Femur (tissue), 1 donor: ENCODE measurements at places on chromosomes 11 and 22.

- no peak for DNase-seq
Observed at GRCh38 chr22:46320716-46321386, 14.7 kb upstream of the TRMU start.

GRCh38 chr11:71936825-71937224 lies 8.0 kb downstream of the RNF121 start:
- DNase-seq, result no peak

DNA sequence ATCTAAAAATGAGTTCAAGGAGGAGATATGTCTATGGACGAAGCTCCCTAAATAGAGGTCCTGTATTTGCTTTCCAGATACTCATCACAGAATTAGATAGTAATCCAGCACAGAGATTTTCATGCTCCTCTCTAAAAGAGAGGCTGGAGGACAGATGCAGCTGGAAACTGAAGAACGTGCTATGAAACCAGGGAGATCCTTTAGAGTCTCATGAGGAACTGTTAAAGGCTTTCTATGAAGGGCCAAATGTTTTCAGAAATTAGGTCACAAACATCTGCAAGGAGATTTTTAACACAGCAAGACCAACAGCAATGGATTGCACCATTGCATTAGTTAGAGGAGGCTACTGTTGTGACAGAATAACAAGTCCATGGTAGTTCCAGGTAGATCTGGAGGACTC lies 95.6 kb upstream of the ARHGAP20 start:
- no peak for DNase-seq

- DNase-seq, result no peak
Observed at GRCh38 chr22:45201678-45202332, 38.1 kb downstream of the NUP50 start.

DNA sequence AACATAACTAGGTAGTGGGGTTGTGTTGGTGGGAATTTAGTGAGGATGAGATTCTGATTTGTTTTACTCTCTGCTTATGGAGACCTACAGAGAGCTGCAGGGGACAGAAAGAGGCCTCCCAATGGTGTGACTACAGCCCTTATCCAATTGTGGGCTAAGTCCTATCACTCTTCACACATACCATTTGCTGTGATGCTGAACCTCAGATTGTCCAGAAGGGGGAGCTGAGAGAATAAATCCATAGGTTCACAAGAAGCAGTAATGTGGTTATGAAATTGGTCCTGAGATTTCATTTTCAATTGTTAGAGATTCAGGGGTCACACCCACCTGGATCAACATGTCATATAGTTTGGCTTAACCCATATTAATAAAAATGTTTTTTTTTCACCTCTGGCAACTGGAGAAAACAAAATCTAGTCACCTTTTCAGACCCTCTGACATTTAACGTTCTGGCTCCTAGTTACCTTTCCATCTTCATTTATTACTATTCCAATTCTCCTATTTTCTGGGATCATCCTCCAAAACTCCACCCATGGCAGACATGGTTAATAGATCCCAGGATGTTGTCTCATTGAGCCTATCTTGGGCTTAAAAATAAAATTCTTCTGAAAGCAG lies 53.3 kb upstream of the PTPN5 start:
- no peak for DNase-seq

GRCh38 chr11:45209891-45210699 lies 63.7 kb downstream of the PRDM11 start:
- DNase-seq, result peak; percentile 96

DNA sequence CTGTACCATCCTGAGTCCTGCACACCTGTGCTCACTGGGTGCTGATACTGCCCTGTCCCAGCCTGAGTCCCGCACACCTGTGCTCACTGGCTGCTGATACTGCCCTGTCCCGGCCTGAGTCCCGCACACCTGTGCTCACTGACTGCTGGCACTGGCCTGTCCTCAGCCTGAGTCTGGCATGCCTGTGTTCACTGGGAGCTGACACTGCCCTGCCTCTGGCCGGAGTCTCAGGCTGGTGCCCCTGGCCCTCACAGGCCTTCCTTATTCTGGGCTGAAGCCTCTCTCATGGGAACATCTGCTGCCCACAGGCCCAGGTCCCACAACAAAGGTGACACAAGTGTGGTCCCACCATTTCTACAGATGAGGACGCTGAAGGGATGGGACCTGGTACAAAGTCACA lies 115.1 kb downstream of the MPPED1 start:
- no peak for DNase-seq

GRCh38 chr11:88104408-88104807 lies 70.8 kb downstream of the RAB38 start:
- DNase-seq, result no peak

- no peak for DNase-seq
Observed at GRCh38 chr11:16968196-16968595, 46.0 kb downstream of the PLEKHA7 start.

DNA sequence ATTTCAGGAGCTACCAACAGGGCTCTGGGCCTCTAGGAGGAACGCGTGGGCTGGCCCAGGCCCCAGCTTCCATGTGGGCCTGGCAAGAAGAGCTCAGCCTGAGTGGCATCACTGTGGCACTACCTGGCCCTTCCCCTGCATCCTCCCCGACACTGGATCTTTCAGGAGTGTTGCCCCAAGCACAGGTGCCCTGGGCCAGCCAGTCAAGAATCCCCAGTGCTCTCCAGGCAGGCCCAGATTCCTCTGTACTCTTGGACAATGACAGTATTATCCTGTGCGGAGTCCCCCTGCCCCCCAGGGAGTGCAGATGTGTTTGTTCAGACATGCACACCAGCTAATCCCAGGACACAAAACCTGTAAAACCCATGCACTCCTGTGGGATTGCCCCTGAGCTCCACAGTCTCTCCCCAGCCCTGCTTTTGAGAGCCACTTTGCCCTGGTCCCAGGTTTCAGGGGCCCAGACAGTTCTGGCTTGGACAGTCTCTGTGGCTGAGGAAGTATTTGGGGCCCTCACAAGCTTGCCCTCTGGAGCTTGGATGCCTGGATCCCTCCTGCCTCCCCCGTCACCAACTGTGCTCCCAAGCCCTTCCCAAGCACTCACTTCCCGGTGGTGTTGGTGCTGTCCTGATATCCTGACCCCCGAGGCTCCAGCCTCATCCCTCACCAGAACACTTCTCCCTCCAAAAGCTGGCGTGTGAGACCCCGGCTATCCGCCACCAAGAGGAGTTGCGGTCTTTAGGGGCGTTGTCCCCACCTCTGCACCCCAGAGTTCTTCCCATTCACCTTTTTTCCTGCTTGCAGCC lies 39.9 kb downstream of the KCNC1 start:
- DNase-seq, result no peak

DNA sequence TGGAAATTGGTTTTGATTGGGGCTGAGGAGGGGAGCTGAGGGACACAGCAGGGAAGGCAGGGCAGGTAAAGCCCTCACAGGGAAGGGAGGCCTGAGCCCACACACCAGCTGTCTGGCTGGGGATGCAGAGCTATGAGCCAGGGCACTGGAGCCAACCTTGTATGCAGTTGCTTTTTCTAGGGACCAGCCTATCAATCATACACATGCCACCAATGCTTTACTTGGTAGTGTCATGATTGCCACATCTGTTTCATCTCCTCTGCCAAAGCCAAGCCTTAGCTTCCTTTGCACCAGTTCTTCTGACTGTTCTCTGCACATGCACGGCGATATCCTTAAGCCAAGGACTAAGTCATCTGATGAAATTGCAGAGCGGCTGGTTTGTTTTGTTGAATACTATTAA lies 207.1 kb upstream of the PLET1 start:
- no peak for DNase-seq

DNA sequence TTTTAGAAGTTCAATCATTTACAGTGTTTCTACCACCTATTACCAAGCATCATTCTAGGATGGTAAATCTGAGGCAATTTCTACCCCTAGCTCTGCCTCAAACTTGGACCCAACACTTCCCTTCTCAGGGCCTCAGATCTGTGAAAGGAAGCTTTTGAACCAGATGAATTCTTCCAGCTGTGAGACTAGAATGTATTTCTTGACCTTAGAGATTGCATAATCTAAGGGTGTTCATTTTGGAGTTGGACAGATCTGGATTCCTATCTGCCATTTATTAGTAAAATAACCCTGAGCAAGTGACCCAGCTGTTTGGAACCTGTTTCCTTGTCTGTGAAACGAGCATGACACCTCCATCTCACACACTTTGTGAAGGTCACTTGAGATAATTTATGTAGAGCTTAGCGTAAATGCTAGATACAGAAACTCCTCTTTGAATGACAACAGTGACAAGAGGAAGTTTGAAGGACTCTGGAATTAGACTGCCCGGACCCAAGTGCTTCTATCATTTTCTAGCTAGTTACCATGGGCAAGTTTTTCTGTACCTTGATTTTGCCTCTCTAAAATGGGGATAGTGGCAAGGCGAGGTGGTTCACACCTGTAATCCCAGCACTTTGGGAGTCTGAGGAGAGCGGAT lies 3.8 kb upstream of the INTS5 start:
- no peak for DNase-seq

DNA sequence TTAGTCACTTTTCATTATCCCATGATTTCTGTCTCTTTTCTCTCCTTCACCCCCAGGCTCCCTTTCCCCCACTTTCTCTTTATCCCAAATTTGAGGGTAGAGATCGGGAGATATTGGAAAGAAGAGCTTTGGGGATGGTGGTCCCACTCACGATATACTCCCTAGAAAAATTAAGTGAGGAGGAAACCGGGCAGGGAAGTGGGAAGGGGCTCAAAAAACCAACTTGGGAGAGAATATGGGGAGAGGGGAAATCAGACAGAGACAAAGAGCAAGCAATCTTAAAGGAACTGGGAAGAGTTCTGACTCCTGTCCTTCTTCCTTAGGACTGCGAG lies 941 bp upstream of the DCHS1 start:
- DNase-seq, result no peak

- DNase-seq, result no peak
Observed at GRCh38 chr11:73176145-73176873, 34.2 kb upstream of the FCHSD2 start.

- no peak for DNase-seq
Observed at GRCh38 chr22:33796494-33796893, 123.8 kb downstream of the LARGE1 start.

DNA sequence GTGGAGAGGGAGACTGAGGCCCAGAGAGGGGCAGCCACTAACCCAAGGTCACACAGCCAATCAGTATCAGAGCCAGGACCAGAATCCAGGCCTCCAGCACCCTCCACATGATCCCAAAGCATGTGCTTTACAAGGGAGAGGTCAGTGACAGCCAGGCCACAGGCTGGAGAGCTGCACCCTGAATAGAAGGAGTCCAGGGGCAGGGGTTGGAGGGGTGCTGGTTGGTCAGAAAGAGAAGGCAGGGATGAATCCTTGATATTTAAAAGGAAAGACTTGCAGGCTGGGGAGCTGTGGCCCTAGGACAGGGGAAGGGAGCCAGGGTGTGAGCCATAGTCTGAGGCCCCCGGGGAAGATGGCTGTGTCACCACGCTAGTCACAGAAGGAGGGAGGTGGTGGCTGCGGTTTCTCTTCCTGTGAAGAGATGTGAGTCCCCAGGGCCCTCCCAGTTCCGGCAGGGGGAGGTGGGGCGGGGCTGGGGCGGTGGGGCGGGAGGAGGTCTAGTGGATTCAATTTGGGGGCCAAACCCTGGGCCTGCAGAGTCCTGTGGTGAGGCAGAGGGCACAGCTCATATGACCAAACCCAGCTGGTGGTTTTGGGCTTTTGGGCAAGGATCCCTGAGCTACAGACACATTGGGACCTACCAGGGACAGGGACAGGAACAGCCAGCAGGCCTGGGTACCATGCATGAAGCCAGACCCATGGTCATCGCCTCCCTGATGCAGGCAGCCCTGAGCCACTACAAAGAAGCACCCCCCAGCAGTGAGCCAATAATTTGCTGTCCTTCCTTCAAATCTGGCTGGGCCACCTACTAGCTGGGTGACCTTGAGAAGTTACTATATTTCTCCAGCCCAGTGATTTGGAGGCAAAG lies 14.0 kb downstream of the RAC2 start:
- DNase-seq, result peak; percentile 61

DNA sequence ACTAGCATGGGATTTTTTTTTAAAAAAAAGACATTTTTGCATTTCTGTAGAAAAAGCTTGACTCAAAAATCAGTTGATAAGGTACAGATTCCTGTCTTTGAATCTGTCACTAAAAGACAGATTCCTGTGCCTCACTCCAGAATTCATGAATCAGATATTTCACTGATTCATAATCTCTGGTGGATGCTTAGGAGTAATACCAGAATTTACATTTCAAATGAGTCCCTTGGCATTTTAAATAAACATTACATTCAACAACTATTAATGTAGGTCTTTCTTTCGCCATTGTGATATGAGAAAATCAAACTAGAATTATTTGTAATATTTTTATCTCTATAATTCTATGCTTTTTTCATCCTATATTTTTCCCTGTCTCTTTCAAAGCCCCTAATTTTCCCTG lies 128.3 kb downstream of the APIP start:
- DNase-seq, result no peak

- DNase-seq, result no peak
Observed at GRCh38 chr22:27679693-27680488, 121.7 kb downstream of the MN1 start.

DNA sequence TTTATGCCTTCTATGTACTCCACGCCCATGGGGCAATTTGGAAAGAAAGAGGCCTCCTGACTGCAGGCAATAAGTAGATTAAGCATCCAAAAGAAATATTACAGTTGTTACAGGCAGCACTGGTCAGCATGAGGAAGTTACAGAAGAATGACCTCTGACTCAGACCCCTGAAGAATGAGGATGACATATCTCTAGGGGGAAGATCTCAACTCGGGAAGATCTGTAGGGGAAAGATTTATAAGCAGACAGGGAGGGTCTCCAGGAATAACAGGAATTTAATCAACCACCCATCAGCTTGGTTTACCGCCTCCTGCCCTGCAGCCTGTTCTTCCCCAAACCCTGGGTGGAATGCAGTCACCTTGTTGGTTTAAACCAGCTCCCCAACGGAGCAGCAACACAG lies 58.0 kb downstream of the RCN1 start:
- no peak for DNase-seq

- peak; percentile 50 for DNase-seq
Observed at GRCh38 chr11:15967166-15967565, 389.2 kb downstream of the SOX6 start.

DNA sequence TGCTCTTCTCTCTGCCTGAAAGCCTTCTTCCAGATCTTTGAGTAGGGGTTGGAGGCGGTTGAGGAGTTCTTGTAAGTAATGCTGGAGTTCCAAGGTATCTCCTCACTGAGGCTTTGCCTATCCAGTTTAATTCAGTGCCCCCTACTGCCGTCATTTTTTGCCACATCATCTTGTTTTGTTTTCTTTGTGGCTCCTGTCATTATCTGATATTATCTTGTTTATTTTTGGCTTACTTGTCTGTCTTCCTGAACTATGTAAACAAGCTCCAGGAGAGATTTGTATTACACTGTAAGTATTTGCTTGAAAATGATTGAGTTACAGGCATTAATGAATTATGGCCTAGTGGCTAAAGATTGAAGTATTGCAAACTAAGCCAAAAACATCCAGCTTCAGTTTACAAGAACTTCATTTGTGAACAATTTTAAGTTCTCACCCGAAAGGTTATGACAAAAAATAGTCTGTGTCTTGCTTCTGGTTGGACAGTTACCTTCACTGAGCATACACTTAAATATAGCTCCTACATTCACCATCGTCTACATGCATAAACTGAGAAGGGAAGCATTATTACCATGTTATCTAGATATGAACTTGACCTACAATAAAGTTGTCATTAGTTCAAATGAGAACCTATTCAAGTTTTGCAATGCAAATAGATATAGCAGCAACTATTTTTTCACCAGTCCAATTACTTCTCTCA lies 154.8 kb downstream of the ARHGAP42 start:
- DNase-seq, result no peak

GRCh38 chr22:42301077-42301741 lies 30.8 kb upstream of the TCF20 start:
- no peak for DNase-seq

GRCh38 chr11:65569973-65570918 lies at the start of gene ZNRD2:
Gene ZNRD2, plus strand, starts transcription at chr11:65570477. Its CDS starts 15 bp downstream, at chr11:65570492.
- DNase-seq, result peak; percentile 98
